Skeletal muscle cell (primary cell): ENCODE measurements at places on chromosomes 13 and 19.

DNA sequence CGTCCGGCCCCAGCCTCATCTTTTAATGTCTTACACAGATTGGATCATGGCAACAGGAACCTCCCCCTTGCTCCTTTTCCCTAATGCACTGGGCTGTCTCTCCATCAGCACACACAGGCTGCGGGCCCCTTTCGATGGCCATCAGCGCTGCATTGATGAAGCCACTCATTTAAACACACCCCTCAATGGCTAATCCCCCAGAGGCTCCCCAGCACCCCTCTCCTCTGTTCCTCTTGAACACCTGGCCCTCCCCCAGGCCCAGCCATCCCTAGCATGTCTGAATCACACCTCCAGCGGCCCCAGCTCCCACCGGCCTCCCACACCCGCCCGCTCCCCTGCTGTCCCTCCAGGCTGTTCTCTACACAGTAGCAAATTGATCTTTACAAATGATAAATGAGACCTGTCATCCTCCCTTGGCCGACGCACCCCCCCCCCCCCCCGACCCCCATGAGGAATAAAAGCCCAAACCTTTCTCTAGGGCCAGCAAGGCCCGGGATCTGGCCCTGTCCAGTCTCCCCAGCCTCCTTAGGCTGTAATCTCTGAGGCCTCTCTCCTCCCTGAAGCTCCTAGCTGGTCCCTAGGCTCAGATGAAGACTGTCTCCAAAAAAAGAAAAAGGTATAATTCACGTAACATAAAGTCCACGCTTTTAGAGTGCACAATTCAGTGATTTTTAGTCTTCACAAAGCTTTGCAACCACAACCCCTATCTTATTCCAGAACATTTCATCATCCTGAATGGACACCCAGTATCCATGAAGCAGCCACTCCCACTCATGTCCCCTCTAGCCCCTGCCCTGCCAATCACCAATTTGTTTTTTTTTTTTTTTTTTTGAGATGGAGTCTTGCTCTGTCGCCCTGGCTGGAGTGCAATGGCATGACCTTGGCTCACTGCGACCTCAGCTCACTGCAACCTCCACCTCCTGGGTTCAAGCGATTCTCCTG, 7.4 kb downstream of the RPL28 start:
- no peak for DNase-seq

- no peak for DNase-seq
Measured at GRCh38 chr13:111245576-111246384, 74.7 kb upstream of the TEX29 start.

- no peak for DNase-seq
Measured at GRCh38 chr19:4077007-4077374, 10.3 kb upstream of the ZBTB7A start.

DNA sequence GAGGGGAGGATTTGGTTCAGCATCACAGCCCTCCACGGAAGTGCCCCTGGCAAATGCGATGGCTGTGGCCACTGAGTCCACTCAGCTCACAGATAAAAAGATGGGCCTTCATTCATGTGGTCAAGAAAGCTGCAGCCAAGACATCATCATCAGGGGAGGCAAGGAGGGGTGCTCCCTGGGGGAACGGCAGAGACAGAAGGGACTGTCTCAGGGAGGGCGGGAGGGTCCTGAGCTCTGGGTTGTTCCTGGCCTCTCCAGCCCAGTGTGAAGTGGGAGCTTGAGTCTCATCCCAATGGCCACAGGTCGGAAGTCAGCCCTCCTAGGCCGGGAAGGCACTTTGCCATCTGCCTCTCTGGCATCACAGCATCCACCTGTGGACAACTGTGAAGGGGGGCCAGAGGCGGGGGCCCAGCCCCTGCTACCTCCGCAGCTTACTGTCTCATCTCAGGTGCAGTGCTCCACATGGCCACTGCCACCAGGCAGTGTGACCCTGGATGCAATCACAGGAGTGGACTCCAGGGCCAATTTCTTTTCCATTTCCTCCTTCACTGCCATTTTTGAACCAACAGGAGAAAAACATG, 137.8 kb upstream of the SOX1 start:
- no peak for DNase-seq

- DNase-seq: peak; percentile 16
Measured at GRCh38 chr13:67619351-67619994, 389.3 kb upstream of the PCDH9 start.

DNA sequence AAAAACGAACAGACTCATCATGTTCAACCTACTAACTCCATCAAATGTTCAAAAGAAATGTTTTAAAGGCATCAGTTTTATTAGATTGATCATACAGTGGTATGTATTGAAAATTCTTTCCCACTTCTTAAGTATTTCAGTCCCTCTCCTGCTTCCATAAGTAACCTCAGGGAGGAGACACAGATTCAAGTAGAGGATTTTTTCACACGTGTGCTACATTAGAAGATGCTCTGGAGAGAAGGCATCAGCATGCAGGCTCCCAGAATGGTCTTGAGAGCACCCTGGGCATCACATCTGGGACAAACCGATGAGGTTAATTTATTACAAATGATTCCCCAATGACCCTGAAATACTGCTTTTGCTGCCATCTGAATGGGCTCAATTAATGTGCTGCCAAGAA, 3.6 kb downstream of the GPR12 start:
- DNase-seq: no peak

DNA sequence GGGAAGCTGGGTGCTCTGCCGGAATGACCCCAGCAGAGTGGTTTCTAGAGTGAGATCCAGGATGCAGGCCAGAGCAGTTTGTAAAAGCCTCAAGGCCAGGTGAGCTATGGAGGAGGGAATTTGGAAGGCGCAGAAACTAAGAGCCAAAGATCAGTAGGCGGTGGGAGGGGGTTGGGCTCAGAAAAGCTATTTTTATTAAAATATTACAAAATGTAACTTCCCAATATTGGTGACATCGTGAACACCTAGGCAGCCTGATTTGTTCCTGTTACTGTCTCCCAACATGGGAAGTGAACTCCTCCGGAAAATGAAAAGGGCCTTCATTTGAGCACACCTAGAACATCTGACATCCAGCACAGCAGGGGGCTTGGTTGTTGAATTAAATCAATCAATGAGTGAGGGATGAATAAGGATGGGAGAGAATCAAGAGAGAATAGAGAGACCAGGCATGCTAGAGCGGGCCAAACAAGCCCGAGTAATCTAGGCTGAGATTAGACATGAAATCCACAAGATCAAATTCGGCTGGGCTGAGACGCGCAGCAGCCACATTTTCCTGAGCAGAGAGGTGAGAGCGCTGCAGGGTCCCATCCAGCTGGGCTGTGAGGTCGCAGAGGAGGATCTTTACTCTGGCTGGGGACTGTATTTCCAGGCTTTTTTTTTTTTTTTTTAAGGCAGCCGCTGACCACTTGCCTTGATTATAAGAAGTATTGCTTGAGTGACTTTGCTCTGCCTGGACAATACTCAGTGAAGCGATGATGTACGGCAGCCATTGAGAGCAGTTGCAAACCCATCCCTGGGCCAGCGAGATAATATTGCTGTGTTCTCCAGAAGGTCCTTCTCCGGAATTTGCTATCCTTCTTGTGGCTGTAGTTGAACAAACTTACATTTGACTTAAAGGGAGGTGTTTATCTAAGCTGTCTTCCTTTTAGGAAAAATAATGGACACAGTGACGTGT, 178.0 kb upstream of the KL start:
- no peak for DNase-seq

DNA sequence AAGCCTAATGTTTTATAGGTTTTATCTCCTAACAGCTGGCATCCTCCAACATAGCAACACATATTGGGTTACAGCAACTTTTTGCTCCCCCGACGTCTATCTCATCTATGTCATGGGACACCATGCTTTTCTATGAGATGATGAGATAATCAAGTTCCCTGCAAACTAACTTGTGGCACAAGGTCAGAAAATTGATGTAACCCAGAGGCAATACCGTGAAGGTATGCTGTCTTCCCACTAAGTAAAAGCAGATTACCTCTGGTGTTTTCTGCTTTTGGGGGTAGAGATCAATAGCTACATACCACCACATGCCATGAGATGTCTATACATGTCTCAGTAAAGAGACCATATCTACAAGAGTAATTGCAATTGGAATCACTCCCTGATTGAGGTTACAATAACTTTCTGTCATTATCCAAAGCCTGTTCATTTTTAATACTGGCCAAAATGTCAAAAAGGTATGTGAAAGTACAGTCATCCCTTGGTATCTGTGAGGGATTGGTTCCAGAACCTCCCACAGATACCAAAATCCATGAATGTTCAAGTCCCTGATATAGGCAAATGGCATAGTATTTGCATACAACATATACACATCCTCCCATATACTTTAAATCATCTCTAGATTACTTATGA, 131.3 kb downstream of the CYSLTR2 start:
- no peak for DNase-seq

DNA sequence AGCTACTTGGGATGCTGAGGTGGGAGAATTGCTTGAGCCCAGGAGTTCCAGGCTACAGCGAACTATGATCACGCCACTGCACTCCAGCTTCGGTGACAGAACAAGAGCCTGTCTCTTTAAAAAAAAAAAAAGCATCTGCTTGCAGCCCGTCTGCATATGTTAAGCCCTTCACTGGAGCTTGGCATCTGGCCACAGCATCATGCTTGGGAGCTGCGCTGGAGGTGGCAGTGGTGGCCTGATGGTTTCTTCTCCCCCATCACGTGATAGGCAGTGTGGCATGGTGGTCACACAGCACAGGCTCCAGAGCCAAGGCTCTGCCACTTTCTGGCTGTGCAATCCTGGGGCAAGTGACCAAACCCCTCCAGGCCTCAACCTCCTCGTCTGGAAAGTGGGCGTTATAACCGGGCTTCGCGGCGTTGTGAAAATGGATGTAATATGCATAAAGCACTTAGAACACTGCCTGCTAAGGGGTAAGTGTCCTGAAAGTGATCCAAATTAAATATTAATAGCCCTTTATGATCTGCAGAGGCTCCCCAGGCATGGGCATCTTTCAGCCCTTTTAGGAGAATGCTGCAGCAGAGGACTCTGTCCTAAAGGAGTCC, 24.4 kb downstream of the MARK4 start:
- no peak for DNase-seq

DNA sequence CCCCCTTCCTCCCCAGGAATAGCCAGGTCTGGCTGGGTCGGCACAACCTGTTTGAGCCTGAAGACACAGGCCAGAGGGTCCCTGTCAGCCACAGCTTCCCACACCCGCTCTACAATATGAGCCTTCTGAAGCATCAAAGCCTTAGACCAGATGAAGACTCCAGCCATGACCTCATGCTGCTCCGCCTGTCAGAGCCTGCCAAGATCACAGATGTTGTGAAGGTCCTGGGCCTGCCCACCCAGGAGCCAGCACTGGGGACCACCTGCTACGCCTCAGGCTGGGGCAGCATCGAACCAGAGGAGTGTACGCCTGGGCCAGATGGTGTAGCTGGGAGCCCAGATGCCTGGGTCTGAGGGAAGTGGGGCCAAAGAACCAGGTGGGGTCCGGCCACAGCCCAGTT, 3.2 kb downstream of the KLK2 start:
- DNase-seq: no peak

GRCh38 chr13:49772828-49773227, 19.7 kb downstream of the KPNA3 start:
- no peak for DNase-seq

DNA sequence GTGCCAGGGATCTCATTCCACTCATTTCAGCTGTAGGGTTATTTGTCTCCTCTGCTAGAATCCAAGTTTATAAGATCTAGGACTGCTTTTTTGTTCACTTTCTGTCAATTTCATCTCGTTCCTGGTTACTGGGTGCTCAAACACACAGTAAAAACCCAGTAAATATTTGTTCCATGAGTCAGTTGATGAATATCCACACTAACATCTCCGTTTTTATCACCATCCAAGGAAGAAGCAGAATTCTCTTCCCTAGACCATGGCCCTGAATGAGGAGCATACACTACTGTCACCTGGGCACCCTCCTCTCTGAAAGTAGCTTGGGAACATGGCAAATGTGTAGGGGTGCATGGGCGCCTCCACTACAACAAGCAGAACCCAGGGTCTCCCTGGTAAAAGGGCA, 390.8 kb downstream of the FOXO1 start:
- no peak for DNase-seq

DNA sequence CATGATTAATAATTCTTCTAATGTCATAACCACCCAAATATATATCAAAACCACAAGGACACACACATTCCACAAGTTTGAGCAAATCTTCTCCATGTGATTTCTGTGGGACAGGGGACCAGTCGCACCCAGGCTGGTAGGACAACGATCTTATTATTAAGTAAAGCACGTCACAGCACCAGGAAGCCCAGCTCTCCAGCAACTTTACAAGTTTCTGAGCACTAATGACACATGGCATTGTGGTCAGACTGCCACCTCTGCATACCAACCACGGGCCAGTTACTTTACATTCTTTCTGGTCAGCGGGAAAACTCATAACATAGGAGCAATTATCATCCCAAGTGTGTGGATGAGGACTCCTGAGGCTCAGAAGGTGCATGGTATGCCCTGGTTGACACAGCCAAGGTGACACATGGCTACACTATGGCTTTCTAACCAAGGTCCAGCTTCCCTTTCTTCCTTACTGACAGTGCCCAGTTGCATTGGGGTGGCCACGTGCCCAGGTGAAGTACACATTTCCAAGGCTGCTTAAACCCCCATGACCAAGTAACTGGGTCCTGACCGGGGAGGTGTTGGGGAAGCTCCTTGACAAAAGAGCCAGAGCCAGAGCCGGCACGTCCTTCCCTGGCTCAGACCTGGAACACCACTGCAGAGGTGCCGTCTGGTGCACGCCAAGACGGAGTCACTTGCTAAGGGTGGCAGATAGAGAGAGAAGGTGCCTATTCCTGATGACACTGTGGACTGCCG, 27.4 kb downstream of the LATS2 start:
- DNase-seq: no peak

- DNase-seq: no peak
Measured at GRCh38 chr19:34273121-34273520, 18.8 kb downstream of the GARRE1 start.

DNA sequence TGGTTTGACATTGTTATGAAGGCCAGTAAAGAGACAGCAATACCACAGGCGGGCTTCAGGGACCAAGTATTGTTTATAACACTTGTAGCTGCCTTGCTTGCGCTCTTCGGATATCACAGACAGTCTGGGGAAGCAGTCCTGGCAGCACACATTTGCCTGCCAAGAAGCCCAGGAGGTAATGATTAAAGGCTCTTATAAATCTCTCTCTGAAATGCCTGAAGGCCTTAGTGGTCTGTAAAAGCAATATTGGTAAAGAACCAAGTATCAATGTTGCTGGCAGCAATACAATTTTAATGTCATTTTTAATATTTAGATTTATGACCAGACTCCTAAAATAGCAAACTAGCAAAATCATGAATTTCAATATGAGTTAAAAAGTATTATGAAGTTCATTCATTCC, 1312.4 kb downstream of the PCDH9 start:
- DNase-seq: no peak

- no peak for DNase-seq
Measured at GRCh38 chr13:110057052-110057451, 249.9 kb downstream of the COL4A1 start.
